ENCODE measurements at places on chromosomes 7 and 10. TPM values are rescaled to one million over a fixed set of nuclear protein-coding genes. Genes with fewer than 3 reads are reported as not detected.

DNA sequence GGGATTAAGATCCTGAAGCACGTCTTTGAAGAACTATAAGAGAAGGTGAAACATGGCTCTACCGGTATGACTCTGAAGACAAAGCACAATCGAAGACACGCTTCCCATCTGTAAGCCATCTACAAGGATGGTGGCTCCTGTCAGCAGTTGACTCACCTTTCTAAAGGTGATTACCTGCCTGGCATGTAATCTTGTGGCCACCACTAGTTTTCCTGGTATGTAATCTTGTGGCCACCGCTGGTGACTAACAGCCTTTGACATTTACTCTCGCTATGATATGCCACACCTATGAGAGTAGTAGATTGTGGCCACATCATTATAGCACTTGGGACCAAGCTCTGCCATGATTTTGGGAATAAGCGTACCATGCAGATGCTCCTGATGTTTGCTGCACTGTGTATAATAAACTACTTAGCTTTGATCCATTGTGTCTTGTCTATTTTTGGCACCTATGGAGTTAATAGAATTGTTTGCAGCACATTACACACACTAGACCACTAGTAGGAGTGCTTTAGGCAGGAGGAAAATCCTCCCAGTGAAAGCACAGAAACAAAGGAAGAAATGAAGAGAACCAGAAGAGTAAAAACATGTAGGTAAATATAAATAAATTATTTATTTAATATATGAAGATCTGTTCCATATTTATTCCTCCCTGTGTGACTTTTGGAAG is 59.8 kb downstream of the VAX1 start:
- no peak overlapping the region for H3K27ac ChIP-seq
- H3K36me3 ChIP-seq, result no peaks in the 10 kb centered on the region
- H3K4me3 ChIP-seq, result no peak overlapping the region
- no peak for DNase-seq
- H3K27me3 ChIP-seq, result no peaks in the 10 kb centered on the region
- H3K4me1 ChIP-seq, result no peaks in the 10 kb centered on the region

DNA sequence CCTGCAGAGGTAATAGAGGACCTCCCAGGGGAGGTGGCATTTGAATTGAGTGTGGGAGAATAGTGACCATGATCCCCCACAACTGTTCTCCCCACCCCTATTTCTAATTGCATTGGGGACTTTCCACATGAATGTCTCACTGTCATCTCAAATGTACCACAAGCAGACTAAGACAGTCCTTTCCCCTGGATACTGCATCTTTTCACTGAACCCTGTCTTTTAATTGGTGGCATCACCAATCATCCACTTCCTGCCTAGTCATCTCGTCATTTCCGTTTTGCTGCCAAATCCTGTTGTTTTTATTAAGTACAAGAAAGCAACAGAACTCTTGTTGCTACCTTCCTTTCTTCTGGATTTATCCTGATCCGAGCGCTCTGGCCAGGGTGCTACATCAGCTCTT is 120.3 kb downstream of the NRP1 start:
- peak overlapping the region; percentile 63 for H3K27ac ChIP-seq
- peaks cover 37% of the 10 kb centered on the region for H3K36me3 ChIP-seq
- no peak overlapping the region for H3K4me3 ChIP-seq
- DNase-seq, result no peak
- peaks cover 44% of the 10 kb centered on the region for H3K4me1 ChIP-seq

DNA sequence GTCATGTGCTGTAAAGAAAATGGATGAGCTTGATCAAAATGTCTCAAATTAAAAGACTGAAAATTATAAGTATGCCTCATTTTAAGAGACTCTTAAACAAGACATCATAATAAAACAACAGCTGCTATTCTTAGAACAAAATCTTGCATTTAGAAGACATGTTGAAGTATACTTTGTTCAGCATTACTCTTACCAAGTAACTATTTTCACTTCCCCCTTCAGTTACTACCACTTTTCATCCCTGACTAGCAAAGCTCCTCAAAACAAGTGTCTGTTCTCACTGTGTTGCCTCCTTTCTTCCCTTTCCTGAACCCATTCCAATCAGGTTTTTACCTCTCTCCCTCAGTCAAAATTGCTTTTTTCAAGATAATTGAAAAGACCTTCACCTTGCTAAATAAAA is 31.6 kb downstream of the ELAPOR2 start:
- DNase-seq, result no peak
- no peaks in the 10 kb centered on the region for H3K27me3 ChIP-seq
- no peaks in the 10 kb centered on the region for H3K36me3 ChIP-seq
- no peak overlapping the region for H3K27ac ChIP-seq
- no peaks in the 10 kb centered on the region for H3K4me1 ChIP-seq

DNA sequence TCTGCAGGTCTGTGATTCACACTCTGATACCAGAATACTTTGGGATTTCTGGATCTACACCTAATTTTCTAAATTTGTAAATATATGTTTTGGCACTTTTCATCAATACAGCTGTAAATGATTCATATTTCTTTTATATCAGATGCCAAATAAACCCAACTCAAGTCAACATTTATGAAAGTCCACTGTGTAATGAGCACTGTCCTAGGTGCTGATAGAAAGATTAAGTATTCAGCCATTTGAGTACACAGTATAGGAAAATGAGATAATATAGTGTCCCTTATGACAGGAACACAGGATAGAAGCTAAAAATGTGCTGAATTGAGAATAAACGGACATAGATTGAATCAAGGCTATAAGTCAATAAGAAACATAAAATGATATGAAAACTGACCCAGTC is 6.4 kb downstream of the ANXA7 start:
- no peaks in the 10 kb centered on the region for H3K27me3 ChIP-seq
- H3K27ac ChIP-seq, result no peak overlapping the region
- no peak overlapping the region for H3K4me3 ChIP-seq
- H3K4me1 ChIP-seq, result peaks cover under 1% of the 10 kb centered on the region
- DNase-seq, result no peak

The CYP51A1 gene
- total RNA-seq, result 62.9 TPM

The ASAH2 gene
- 2.4 TPM for total RNA-seq

DNA sequence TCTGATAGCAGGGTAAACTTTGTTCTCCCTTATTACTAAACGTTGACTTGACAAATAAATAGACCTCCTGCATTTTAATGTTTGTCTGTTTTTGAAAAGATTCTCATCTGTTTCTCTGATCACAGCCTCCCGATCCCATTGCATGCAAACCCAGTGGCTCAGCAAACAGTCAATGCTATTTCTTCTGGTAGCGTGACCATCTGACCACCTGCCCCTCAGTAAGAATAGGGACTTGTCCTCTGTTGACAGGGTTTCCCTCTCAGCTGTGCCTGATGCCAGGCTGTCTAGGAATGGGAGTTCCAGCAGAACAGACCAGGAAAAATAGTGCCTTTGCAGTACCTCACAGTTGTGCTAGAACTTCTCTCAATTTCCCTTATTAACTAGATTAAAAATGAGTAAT is 40.7 kb upstream of the EBLN1 start:
- H3K4me1 ChIP-seq, result no peaks in the 10 kb centered on the region
- H3K27me3 ChIP-seq, result peaks cover 20% of the 10 kb centered on the region

DNA sequence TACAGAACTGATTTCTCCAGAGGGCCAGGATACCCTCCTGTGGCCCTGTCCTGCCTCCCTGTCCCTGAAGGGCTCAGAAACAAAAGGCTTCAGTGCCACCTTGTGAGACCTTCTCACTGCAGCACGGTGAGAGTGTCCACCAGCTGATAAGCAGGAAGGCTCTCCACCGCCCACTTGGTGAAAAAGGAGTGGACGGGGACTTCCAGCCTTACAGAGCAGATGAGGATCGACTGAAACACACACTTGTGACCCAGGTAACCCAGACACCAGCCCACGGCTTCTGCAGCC is 330.1 kb downstream of the GRID1 start:
- DNase-seq, result no peak
- no peaks in the 10 kb centered on the region for H3K4me1 ChIP-seq
- no peaks in the 10 kb centered on the region for H3K36me3 ChIP-seq
- no peak overlapping the region for H3K4me3 ChIP-seq

The ITGB8 gene
- total RNA-seq, result 11.1 TPM

The UCMA gene
- not detected for total RNA-seq

DNA sequence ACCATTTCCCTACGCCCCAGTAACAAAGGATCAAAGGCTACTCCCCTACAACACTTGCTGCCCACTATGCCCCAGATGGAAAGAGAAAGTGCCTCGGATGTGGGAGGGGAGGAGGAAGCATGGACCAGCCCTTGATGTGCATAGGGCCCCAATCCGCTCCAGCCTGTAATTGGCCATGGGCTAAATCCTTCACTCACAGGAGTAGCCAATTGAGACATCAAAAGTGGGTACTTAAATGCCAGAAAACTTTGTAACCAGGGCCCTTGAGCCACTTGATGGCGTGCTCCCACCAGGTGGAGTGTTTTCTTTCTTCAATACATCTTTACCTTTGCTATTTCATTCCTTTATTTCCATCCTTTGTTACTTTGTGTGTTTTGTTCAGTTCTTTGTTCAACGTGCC is 500.5 kb upstream of the LRRN3 start:
- no peaks in the 10 kb centered on the region for H3K4me1 ChIP-seq
- H3K27ac ChIP-seq, result no peak overlapping the region
- no peak for DNase-seq
- no peaks in the 10 kb centered on the region for H3K27me3 ChIP-seq
- H3K4me3 ChIP-seq, result no peak overlapping the region

The BHLHA15 gene
- 0.57 TPM for total RNA-seq

- no peak overlapping the region for H3K27ac ChIP-seq
- DNase-seq, result no peak
These were observed 81.7 kb upstream of the ITPRID1 start for GRCh38 chr7:31432176-31432575.

The TUBAL3 gene
- not detected for total RNA-seq

- peaks cover 13% of the 10 kb centered on the region for H3K27me3 ChIP-seq
- H3K36me3 ChIP-seq, result no peaks in the 10 kb centered on the region
- H3K4me3 ChIP-seq, result no peak overlapping the region
- peak; percentile 34 for DNase-seq
- H3K27ac ChIP-seq, result no peak overlapping the region
These were observed 27.4 kb upstream of the GOT1 start for GRCh38 chr10:99457813-99458212.

The HERPUD2 gene
- 29.7 TPM for total RNA-seq

The BAG3 gene
- total RNA-seq, result 71.6 TPM

The ATP6V0A4 gene
- total RNA-seq, result 0.25 TPM

GRCh38 chr7:37448011-37448635 is 541 bp downstream of the ELMO1 start:
- DNase-seq, result no peak
- no peaks in the 10 kb centered on the region for H3K36me3 ChIP-seq
- peaks cover 4% of the 10 kb centered on the region for H3K4me1 ChIP-seq
- H3K4me3 ChIP-seq, result peak overlapping the region; percentile 44
- no peak overlapping the region for H3K27ac ChIP-seq

GRCh38 chr7:99126921-99127553 is 16.9 kb downstream of the SMURF1 start:
- DNase-seq, result no peak
- H3K36me3 ChIP-seq, result no peaks in the 10 kb centered on the region
- H3K27me3 ChIP-seq, result no peaks in the 10 kb centered on the region
- no peak overlapping the region for H3K4me3 ChIP-seq

GRCh38 chr7:1028775-1029636 is 15.3 kb upstream of the GPR146 start:
- H3K36me3 ChIP-seq, result peaks cover 2% of the 10 kb centered on the region
- peak; percentile 92 for DNase-seq
- H3K27ac ChIP-seq, result peak overlapping the region; percentile 83
- peaks cover 18% of the 10 kb centered on the region for H3K4me1 ChIP-seq
- H3K27me3 ChIP-seq, result no peaks in the 10 kb centered on the region
- no peak overlapping the region for H3K4me3 ChIP-seq

The WNT8B gene
- total RNA-seq, result not detected

DNA sequence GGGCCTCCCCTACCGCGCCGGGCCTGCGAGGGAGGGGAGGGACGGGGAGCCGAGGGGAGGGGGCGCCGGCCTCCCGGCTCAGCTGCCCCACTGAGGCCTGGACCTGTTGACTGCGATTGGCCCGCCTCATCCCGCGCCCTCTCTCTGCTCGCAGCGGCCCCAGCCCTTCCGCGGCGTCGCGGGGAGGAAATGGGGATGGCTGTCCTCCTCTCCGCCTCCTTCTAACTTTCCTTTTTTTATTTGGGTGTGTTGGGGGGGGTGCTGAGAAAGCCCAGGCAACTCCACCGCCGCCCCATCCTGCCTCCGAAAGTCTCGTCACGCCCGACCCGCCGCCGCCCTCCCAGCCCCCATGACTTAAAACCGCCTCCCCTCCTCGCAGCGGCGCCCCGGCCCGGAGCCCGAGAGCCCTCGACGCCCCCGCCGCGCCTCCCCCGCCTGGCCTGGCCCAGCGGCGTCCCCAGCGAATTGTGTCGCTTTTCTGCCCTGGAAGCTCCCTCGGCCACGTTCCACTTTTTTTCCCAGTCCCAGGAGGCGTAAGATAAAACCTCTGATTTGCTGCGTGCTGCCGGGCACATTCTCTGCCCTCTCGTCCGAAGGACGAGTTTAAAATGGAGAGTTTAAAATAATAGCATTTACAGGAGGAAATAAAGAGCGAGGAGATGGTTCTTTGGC is 842 bp upstream of the SKIDA1 start:
- peaks cover 14% of the 10 kb centered on the region for H3K4me1 ChIP-seq
- no peaks in the 10 kb centered on the region for H3K27me3 ChIP-seq
- peak overlapping the region; percentile 64 for H3K4me3 ChIP-seq
- H3K36me3 ChIP-seq, result no peaks in the 10 kb centered on the region
- H3K27ac ChIP-seq, result peak overlapping the region; percentile 97

GRCh38 chr10:88254091-88254490 is 329.0 kb downstream of the RNLS start:
- no peaks in the 10 kb centered on the region for H3K36me3 ChIP-seq
- H3K4me1 ChIP-seq, result peaks cover 19% of the 10 kb centered on the region
- DNase-seq, result peak; percentile 87
- H3K27ac ChIP-seq, result no peak overlapping the region
- H3K27me3 ChIP-seq, result no peaks in the 10 kb centered on the region
- H3K4me3 ChIP-seq, result peak overlapping the region; percentile 24

- H3K27me3 ChIP-seq, result no peaks in the 10 kb centered on the region
- H3K36me3 ChIP-seq, result no peaks in the 10 kb centered on the region
- no peak overlapping the region for H3K27ac ChIP-seq
- peak overlapping the region; percentile 56 for H3K4me3 ChIP-seq
- H3K4me1 ChIP-seq, result peaks cover 8% of the 10 kb centered on the region
- peak; percentile 68 for DNase-seq
These were observed 99.4 kb upstream of the TMEM106B start for GRCh38 chr7:12111422-12112405.

DNA sequence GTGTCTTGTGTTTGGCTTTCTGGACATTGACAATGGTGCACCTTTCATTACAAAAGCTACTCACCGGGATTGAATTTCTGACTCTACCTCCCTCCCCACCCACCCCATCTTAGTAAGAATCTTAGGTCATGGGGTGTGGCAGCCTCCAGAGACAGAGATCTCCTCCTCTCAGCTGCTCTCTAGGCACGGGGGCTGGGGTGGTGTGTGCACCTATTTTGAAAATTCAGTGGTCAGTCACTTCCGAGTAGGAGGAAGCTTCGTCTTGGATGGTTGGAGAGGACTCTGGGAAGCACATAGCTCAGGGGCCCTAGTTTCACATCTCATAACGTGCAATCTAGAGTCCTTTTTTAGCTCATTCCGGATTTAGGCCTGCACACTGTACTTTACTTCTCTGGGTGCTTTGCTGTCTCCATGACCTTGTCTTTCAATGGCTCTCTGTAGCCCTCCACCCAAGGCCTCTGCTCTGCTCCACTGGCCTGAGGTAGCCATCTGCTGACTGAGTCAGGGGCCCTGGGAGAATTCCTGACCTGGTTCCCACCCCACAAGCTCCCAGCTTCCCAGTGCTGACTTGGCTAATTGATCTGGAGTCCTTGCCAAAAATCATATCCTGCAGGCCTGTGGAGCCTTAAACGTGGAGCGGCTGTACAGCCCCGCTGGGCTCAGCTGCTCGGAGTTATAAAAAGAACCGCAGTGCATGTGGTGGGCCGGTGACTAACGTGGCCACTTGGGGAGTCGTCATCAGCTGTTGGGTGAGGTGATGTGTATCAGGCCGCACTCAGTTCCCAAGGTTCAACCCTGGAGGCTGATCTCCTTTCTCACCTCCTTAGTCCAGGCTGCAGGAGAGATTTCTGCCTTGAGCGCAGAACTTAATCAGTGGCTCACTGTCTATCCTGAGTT is 19.3 kb upstream of the ADAMTS14 start:
- H3K36me3 ChIP-seq, result no peaks in the 10 kb centered on the region
- DNase-seq, result peak; percentile 100

Measured in astrocyte (in vitro differentiated cells and primary cell).